Activated B cell treated with CpG ODN at 0.5 μM for 24 hours (primary cell): ENCODE measurements at places on chromosomes 2 and 18. TPM values are rescaled to one million over a fixed set of nuclear protein-coding genes. Genes with fewer than 3 reads are reported as not detected.

DNA sequence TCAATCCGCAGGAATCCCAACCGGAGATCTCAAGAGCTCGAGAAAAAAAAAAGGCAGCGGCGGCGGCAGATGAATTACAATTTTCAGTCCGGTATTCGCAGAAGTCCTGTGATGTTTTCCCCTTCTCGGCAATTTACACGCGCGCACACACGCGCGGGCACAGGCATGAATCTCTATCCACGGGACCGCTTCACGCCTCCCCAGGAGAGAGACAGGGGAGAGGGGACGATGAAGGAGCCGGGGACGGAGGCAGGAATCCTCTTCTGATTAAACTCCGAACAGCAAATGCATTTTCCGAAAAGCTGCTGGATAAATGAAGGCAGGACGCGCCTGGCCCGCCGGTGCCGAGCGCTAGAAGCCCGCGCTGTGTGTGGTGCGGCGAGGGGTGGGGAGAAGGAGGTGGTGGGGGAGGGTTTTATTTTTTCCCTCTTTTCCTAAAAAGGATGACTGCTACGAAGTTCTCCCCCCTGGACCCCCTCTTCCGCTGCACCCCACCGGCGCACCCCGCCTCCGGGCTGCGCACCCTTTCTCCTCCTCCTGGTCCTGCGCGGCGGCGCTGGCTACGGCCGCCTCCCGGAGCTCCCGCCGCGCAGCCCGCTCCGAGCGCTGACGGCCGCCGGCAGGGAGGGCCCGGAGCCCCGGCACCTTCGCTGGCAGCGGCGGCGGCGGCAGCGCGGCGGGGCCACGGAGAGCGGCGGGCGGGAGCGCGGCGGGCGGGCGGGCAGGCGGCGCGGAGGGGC, at the start of gene BCL2:
Gene BCL2 (minus strand): TSS at position 387 of the 740 bp plus-strand sequence.
- no peak for DNase-seq

DNA sequence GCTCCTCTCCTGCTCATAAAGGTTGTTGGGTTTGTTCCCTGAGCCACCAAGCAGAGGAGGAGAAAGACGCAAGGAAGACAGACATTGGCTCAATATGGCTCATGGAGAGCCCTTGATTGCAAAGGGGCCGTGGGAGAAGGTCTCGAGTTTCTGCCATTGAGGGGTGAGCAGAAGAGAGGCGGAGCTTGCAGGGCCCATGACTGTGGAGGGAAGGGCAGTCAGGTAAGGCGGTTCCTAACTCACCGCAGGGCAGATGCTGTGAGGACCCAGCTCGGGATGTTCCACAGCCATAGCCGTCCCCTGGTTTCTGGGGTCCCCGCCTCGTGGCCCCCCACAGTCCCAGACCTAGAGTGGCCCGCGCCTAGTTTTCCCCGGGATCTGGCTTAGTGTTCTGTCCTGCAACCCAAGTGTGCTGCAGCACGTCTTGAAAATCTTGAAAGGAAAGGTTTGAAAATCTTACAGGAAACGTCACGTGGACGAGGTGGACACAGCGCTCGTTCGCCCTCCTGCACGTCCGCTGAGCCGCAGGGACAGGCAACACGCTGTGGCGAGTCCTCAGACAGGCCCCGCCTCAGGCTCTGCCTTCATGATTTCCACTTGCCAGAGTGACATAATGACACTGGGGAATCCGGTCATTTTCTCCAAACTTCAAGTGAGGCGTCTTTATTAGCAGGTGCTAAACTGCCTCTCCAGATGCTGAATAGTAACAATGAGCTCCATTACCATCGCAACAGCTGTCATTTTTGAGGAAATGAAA, 105.5 kb upstream of the HDAC4 start:
- no peak for DNase-seq

GRCh38 chr2:3113122-3113521, 264.5 kb downstream of the EIPR1 start:
- no peak for DNase-seq

DNA sequence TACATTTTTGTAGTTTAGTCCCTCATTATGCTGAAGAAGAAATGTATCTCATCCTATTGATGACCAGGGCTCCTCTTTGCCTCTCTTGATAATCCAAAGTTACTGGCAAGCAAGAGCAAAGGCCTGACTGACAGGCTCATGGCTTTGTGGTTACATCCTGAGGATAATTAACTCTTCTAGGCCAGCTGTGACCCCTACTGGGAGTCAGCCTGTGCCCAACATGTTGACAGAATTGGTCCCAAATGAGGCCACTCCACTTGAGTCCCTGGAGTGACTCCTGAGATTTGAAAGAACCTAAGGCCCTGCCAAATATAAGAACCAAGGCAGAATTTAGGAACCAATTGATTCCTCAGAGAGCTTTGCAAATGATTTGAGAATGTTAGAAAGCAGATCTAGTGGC, 973.8 kb upstream of the CELF4 start:
- no peak for DNase-seq

Gene TSPYL6
- not detected in 2 replicates for total RNA-seq

GRCh38 chr2:121598087-121598486, 51.2 kb downstream of the CLASP1 start:
- DNase-seq = no peak

GRCh38 chr2:28356095-28356911, 36.4 kb upstream of the FOSL2 start:
- no peak for DNase-seq

- DNase-seq = no peak
Measured at GRCh38 chr2:211347328-211347727, 790.9 kb downstream of the CPS1 start.

GRCh38 chr2:105618351-105618659, 126.4 kb upstream of the NCK2 start:
- no peak for DNase-seq

DNA sequence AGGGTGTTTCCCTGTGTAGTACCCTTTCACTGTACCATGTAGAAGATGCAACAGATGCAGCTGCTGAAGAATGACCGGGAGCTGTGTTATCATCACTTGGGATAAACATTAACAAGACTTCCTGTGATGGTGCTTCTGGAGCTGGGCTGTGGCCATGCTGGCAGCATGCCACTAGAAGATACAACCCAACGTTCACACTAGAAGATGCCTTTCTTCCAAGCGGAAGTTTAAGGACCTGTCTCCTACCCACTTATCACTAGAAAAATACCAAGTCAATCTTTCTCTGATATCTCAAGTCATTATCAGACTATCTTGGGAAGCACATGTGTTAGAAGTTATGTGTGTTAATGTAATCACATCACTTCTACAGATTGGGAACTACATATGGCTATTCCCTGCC, 953.5 kb downstream of the CNTNAP5 start:
- no peak for DNase-seq

Gene VWA3B
- not detected in 2 replicates for total RNA-seq

- no peak for DNase-seq
Measured at GRCh38 chr18:35610724-35611123, 29.2 kb downstream of the GALNT1 start.

Gene TMEM182
- total RNA-seq = 3.1 and 3.9 TPM in 2 replicates

- DNase-seq = no peak
Measured at GRCh38 chr2:124018890-124019289, 6.2 kb upstream of the CNTNAP5 start.

GRCh38 chr2:105411720-105412407, 13.0 kb upstream of the FHL2 start:
- no peak for DNase-seq

Gene CLEC4F
- total RNA-seq = not detected in 2 replicates

DNA sequence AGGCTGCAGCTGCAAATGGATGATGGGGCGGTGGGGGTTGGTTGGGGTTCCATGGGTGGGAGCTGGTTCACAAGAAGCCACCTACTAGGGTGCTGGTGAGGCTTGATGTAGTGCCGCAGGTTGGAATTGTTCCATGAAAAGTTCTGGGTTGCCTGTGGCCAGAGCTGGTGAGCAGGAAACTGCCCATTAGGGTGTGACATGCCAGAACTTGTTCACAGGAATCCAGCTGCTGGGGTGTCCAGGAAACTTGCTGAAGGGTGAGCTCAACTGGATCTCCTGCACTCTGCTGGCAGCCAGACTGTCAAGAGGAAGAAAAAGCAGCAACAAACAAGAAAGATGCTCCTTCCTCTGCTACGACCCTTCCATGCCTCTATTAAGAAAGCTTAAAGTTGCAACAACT, 48.8 kb downstream of the MAP3K20 start:
- DNase-seq = no peak

Gene CTDP1
- 28.1 and 33.8 TPM in 2 replicates for total RNA-seq

DNA sequence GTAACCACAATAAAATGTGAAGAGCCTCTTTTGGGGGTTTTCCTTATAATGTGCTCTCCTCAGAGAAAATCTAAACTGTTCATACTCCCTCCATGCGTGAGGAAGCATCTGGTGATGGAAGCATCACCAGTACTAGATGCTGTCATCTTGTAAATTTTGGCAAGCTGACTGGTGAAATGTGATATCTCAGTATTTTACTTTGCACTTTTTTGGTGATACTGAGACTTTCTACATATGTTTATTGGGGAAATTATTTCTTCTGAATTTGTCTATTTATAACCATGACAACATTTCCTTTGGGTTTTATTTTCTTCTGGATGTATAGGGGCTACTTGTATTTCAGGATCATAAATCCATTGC, 95.9 kb upstream of the DLGAP1 start:
- DNase-seq = no peak

- no peak for DNase-seq
Measured at GRCh38 chr2:239496700-239497099, 95.9 kb upstream of the HDAC4 start.

GRCh38 chr18:54742659-54743604, 85.3 kb upstream of the RAB27B start:
- no peak for DNase-seq

Gene LHCGR
- not detected in 2 replicates for total RNA-seq

GRCh38 chr2:151482171-151482725, 72.5 kb downstream of the RIF1 start:
- no peak for DNase-seq

Gene ANKRD62
- total RNA-seq = not detected in 2 replicates
